DMS79 (cell line): ENCODE measurements at places on chromosomes 5 and 9.

DNA sequence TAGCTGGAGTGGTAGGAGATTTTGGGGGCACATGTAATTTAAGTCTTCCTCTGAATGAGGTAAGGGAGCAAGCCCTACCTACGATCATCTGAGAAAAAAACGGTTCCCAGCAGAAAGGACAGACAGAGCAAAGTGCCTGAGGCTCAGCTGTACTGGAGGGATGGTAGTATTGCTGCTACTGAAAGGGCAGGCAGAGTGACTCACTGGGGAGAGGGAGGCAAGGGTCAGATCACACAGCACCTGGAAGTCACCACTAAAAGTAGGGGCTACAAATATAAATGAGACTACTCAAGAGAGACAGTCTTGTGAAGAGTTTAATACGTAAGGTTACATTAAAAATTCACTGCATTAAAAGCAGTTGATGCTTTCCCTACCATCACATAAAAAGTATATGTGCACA lies 75.9 kb downstream of the NFIB start:
- DNase-seq: no peak

DNA sequence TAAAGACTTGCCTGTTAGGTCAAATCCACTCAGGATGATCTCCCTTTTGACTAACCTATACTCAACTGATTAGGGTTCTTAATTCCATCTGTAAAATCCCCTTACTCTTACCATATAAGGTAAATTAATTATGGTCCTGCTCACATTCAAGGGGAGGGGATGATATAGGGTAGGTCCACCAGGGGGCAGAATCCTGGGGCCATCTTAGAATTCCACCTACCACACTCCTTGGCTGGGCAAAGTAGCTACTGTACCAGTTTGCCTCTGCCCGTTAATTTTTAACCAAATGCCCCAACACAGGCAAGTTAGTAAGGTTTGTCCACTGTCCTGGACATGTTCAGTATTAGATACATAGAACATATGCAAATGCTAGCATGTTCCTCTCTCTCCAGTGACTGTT lies 262.4 kb downstream of the SEMA5A start:
- no peak for DNase-seq

DNA sequence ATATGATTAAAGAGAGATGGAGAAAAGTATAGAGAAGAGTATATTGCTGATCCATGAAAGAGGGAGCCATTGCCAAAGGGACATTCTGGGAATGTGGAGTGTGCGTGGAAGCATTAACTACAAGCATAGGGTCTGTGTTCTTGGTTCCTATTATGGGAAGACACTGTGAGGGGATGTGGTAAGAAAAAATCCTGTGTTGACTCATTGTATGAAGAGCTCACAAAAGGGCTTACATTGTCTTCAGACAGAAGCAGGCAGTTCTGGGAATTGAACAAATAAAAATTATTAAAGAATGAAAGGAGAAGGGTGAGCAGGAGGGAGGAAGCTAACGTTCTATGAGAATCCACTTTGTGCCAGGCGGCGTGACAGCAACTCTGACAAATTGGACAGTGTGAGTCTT lies 250.4 kb upstream of the CHD1 start:
- no peak for DNase-seq

GRCh38 chr5:140202078-140202477 lies 27.1 kb downstream of the CYSTM1 start:
- DNase-seq: no peak

GRCh38 chr5:178432421-178433272 lies 157.5 kb downstream of the COL23A1 start:
- DNase-seq: no peak

- DNase-seq: no peak
These were observed 161.9 kb downstream of the SNCAIP start for GRCh38 chr5:122473941-122474340.

GRCh38 chr5:168339109-168339771 lies 47.8 kb downstream of the WWC1 start:
- no peak for DNase-seq

GRCh38 chr5:169006842-169007790 lies 293.8 kb downstream of the SLIT3 start:
- no peak for DNase-seq
